ENCODE measurements at places on chromosomes 4 and X. TPM values are rescaled to one million over a fixed set of nuclear protein-coding genes. Genes with fewer than 3 reads are reported as not detected.
A peak's percentile ranks its signal among the peaks of the same experiment; 100 is the strongest.

IBSP gene
- total RNA-seq: not detected

XAGE1A gene
- 2.1 TPM for total RNA-seq

PAGE4 gene
- not detected for total RNA-seq

LUZP4 gene
- total RNA-seq: not detected

RAB9B gene
- total RNA-seq: 0.46 TPM

CRMP1 gene
- 4.1 TPM for total RNA-seq

TMEM35A gene
- total RNA-seq: 1.3 TPM

POU4F2 gene
- not detected for total RNA-seq

WAS gene
- total RNA-seq: 41.2 TPM

- DNase-seq: no peak
These were observed 17.3 kb downstream of the COQ2 start for GRCh38 chr4:83267121-83267829.

GRCh38 chrX:134604701-134605311 lies 53.5 kb downstream of the PLAC1 start:
- peak; percentile 47 for DNase-seq

GRCh38 chr4:84939113-84939512 lies 27.4 kb downstream of the WDFY3 start:
- no peak for DNase-seq

- DNase-seq: no peak
These were observed 213.4 kb downstream of the MAML3 start for GRCh38 chr4:139940600-139940999.

DNA sequence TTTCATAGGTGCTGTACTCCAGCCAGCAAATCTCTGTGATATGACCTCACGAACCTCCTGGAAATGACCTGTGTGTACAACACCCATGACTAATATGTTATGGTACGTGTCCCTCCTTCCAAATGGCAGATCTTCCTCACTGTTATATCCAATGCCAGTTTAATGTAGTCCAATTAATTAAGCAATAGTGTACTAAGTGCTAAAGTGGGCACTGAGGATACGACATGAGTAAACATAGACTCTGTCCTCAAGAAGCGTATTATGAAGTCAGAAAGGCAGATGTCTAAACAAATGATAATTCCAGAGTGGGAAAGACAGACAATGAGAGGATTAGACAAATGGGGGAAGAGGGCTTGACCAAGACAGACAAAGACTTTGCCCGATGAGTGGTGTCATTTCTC lies 33.9 kb downstream of the GPRIN3 start:
- no peak for DNase-seq

- DNase-seq: no peak
These were observed 27.2 kb upstream of the C4orf17 start for GRCh38 chr4:99483636-99484035.

DNA sequence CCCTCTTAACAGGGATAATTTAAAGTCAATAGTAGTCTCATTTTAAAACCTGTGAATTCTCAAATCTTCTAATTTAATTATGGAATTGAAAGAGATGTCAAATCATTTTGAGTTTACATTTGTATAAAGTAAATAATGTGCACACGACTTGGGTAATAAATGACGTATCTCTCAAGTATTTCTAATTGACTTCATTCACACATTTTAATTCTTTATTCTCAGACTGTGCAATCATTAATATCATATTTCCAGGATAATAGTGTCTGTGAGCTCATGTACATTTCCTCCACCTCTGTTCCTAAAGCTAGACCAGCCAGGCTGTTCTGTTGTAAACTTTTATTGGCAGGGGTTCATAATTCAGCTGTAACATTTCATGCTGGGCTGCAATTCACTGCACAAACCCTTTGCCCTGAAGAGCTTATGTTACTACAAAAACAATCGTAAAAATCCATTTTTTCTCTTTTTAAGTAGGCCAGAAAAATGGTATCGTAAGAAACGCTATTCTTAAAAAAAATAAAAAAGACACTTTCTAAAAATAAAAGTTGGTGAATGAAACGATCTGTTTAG lies 1103.1 kb upstream of the TENM3 start:
- DNase-seq: no peak

DNA sequence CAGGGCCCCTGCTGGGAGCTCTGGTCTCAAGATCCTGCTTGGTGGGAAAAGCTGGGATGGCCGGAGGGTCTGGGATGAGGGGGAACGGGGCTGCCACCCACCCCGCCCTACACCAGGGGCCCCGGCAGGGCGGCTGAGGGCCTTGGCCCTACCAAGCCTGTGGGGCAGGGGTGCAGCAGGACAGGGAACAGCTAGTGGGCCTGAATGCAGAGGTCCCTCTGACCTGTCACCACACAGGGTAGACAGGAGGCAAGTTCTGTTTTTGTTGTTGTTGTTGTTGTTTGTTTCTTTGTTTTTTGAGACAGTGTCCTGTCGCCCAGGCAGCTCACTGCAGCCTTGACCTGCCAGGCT lies 332 bp upstream of the RENBP start:
- no peak for DNase-seq

- DNase-seq: no peak
These were observed 119.2 kb downstream of the TLL1 start for GRCh38 chr4:165992283-165992682.

GRCh38 chr4:168540086-168540485 lies 43.2 kb downstream of the PALLD start:
- no peak for DNase-seq

DNA sequence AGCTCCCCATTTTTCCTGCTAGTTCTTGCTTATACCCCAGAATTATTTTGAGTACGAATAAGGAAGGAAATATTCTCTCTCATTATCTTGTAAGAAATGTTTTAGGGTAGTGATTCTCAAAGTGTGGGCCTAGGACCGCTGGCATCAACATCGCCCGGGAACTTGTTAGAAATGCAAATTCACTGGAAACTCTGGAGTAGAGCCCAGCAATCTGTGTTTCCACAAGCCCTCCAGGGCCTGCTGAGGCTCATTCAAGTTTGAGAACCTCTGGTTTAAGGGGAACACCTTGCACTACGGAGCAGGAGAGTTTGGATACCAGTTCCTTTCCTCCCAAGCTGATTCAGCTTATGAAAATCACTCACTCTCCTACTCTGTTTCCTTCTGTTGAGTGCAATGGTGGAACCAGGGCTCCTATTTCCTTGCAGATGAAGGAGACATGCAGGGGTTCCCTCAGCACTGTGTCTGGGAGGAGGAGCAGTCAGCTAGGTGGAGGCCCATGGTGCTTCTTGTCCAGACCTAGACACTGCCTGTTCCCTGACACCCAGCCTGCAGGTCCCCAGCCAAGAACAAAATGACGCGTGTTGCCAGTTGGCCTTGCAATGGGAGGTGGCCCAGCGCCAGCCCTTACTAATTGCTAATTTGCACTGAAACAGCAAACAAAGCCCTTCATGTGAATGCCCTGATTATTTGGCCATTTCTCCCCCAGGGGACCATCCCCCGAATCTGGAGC lies 68.5 kb downstream of the CYTL1 start:
- DNase-seq: no peak

DNA sequence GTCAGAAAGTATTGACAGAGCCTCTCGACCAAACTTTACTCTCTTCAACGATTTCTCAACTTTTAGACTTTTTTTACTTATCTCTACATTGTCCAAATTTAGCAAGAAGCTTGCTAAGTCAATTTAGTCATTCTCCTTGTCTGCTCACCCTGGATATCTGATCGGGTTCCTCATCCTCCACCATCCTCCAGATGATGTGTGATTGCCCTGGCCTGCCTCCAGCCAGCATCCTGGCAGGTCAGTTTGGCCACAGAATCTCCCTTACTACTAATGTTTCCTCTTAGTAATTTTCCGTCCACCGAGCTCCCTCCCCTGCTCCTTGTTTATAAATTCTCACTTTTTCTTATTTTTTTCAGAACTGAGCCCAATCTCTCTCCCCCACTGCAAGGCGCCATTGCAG lies 167.9 kb upstream of the ZFP42 start:
- DNase-seq: no peak

DNA sequence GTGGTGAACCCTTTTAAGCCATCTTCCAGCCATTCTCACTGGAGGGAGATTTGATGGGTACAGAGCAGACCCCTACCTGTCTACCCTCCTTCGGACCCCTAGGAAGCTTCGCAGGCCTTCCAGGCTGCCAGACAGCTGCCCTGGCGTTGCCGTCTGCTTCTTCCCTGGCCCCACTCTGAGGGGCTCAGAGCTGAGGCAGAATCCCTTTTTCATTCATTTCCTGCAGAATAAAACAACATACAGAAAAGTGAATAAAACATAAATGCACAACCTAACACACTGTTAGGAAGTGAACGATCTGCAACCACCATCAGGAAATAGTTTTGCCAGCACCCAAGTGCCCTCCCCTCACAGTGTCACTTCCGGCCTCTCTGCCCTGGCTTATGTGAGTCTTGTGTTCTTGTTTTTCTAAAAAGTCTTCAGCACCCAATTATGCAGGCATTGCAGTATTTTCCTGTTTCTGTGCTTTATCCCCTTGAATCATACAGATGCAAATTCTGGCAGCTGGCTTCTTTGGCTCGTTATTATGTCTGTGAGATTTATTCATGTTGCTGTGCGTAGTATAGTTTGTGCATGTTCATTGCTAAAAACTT lies 5.6 kb upstream of the ADD1 start:
- DNase-seq: peak; percentile 62

GRCh38 chr4:42656679-42656943 lies 294 bp downstream of the ATP8A1 start:
- no peak for DNase-seq

- no peak for DNase-seq
These were observed 449.6 kb downstream of the FSTL5 start for GRCh38 chr4:161714022-161714751.

GRCh38 chr4:54015423-54016030 lies 48.9 kb downstream of the CHIC2 start:
- DNase-seq: no peak

DNA sequence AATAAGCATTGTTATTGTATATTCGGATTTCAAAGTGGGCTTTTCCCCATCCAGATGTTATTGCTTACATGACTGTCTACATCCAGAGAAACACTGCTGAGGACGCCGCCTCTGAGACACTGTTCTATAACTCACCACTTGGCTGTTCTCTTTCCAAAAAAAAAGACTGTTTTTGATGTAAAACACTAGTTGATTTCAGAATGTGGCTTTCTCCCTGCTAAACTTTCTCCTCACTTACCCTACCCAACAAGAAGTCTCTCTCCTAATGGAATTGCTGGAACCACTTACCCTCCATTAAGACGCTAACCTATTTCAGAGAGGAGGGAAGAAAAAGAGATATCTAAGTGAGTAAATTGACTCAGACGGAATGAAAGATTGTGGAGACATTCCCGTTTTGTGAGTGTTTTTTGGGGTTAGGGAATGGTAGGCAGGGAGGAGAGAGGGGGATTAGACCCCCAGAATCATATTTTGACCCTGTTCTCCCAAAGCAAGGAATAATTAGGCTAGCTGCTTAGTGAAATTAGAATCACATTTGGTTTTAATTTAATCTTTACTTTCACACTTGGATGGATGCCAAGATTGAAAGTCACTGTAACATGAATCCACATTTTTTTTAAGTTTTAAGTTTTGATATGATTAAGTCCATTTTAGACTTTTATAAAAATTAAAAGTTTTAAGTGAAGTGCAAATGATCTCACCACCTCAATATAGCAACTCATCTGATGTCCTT lies 174.9 kb downstream of the CHIC2 start:
- no peak for DNase-seq

- DNase-seq: no peak
These were observed 175.1 kb downstream of the FHIP1A start for GRCh38 chr4:151584101-151584500.

DNA sequence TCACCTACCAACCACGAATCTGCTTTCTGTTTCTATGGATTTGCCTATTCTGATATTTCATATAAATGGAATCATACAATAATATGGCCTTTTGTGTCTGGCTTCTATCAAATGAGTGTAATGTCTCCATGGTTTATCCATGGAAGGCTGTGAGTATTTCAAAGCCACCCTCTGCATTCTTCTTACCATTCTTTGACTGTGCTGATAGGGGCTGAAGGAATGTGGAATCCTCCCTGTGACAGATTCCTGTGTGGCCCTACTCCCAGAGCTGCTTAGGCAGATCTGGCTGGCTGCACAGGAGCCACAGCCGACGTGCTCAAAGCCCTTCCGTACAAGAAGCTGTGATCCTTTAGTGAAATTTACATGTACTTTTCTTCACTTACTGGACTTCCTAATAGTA lies 163.2 kb downstream of the HS6ST2 start:
- no peak for DNase-seq

DNA sequence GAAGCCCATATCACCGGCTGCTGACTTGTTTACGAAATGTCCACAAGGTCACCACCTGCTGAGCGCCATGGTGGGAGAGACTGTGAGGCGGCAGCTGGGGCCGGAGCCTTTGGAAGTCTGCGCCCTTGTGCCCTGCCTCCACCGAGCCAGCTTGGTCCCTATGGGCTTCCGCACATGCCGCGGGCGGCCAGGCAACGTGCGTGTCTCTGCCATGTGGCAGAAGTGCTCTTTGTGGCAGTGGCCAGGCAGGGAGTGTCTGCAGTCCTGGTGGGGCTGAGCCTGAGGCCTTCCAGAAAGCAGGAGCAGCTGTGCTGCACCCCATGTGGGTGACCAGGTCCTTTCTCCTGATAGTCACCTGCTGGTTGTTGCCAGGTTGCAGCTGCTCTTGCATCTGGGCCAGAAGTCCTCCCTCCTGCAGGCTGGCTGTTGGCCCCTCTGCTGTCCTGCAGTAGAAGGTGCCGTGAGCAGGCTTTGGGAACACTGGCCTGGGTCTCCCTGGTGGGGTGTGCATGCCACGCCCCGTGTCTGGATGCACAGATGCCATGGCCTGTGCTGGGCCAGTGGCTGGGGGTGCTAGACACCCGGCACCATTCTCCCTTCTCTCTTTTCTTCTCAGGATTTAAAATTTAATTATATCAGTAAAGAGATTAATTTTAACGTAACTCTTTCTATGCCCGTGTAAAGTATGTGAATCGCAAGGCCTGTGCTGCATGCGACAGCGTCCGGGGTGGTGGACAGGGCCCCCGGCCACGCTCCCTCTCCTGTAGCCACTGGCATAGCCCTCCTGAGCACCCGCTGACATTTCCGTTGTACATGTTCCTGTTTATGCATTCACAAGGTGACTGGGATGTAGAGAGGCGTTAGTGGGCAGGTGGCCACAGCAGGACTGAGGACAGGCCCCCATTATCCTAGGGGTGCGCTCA lies 8.7 kb upstream of the MSANTD1 start:
- DNase-seq: no peak

DNA sequence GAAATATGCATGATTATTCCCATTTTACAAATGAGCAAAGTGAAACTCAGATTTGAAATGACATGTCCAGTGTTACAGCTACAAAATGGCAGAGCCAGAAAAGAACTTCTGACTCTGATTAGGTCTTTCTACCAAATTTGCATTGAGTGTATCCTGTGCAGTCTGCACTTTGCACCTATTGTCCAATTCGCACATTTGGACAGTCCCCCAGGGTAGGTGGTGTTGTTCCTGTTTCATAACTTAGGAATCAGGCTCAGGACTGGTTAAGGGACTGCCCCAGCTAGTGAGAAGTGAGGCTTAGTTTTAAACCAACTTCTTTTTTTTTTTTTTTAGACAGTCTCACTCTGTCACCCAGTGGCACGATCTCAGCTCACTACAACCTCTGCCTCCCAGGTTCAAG lies 137.9 kb upstream of the NALF2 start:
- no peak for DNase-seq

DNA sequence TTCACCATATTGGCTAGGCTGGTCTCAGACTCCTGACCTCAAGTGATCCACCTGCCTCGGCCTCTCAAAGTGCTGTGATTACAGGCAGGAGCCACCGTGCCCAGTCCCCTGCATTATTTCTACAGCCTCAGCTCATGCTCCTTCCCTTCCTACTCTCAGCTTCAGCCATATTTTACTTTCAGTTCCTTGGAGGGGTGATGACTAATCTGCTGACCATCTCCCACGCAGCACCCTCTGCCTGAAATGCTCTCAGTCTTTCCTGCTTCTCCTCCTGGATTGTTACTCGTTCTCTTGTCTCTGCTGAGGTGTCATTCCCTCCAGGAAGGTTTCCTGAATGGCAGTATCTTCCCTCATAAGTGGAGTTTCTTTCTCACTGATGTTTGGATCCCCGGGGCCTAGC lies 63.3 kb downstream of the MOSPD2 start:
- no peak for DNase-seq

All from upper lobe of left lung (tissue), 6 donors.